Heart right ventricle (tissue), 16 donors: ENCODE measurements at places on chromosomes 16 and 17. TPM values are rescaled to one million over a fixed set of nuclear protein-coding genes. Genes with fewer than 3 reads are reported as not detected.

GRCh38 chr17:53191878-53192277 lies 630.8 kb upstream of the KIF2B start:
- H3K4me3 ChIP-seq = no peak overlapping the region
- no peaks in the 10 kb centered on the region for H3K4me1 ChIP-seq
- no peak overlapping the region for H3K27ac ChIP-seq
- H3K27me3 ChIP-seq = no peaks in the 10 kb centered on the region
- no peaks in the 10 kb centered on the region for H3K36me3 ChIP-seq
- DNase-seq = no peak

DNA sequence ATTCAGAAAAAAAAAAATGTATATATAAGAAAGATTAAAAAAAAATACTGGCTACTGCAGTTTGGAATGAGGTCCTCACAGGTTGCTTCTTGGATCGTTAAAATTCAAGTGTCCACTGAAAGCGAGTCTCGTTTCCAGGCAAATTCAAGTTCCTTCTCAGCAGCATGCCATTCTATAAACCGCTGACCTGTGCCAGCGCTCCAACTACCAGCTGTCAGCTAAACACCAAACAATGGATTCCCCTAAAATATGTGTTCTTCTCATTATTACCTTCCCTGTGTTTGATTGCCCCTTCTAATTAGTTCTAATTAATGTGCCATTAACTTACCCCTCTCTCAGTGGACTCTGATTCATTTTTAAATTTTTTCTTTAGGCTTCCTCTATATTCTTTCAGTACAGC lies 92.4 kb downstream of the DNAH9 start:
- no peak overlapping the region for H3K4me3 ChIP-seq
- no peak for DNase-seq
- no peak overlapping the region for H3K27ac ChIP-seq
- no peaks in the 10 kb centered on the region for H3K27me3 ChIP-seq
- H3K4me1 ChIP-seq = no peaks in the 10 kb centered on the region

- peaks cover 30% of the 10 kb centered on the region for H3K27me3 ChIP-seq
- no peaks in the 10 kb centered on the region for H3K4me1 ChIP-seq
- no peak for DNase-seq
- no peaks in the 10 kb centered on the region for H3K36me3 ChIP-seq
Observed at GRCh38 chr17:74117087-74117698, 86.3 kb upstream of the RPL38 start.

WNT9B gene
- 0.90 TPM for total RNA-seq
